ENCODE measurements at places on chromosomes 5 and 9.

GRCh38 chr9:124552273-124552605 lies 45.0 kb upstream of the NR5A1 start:
- DNase-seq, result no peak

GRCh38 chr9:116160676-116161571 lies 7.3 kb downstream of the PAPPA start:
- DNase-seq, result no peak

DNA sequence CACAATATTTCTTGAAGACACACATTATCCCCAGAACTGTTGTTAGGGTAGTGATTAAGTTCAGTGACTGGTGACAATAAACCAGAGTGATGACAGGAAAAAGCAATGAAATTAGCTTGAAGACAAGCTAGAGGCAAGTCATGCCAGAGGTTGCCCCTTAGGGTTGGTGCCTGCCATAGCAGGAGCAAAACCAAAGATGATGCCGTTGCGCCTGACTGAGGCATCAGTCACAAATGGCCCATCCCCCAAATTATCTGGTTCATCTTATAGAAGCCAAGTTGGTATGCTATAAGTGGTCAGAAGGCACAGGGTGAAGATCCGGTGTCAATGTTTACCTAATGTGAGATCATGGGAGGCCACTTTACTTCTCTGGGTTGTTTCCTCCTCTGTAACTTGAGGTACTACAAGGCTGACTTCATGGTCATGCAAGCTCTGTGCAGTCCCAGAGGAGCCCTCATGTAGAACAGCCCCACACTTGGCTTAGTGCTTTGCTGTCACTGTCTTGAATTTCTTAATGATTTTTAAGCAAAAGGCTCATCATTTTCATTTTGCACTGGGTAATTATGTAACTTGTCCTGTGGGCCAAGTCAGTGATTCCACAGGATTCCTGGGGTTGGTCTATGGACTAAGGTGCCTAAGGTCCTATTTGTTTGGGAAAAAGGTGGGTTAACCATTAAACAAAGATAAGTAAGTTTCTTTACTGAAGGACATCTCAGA lies 211.3 kb downstream of the MAN2A1 start:
- no peak for DNase-seq

- DNase-seq, result no peak
Measured at GRCh38 chr5:180338001-180338707, 15.0 kb downstream of the GFPT2 start.

DNA sequence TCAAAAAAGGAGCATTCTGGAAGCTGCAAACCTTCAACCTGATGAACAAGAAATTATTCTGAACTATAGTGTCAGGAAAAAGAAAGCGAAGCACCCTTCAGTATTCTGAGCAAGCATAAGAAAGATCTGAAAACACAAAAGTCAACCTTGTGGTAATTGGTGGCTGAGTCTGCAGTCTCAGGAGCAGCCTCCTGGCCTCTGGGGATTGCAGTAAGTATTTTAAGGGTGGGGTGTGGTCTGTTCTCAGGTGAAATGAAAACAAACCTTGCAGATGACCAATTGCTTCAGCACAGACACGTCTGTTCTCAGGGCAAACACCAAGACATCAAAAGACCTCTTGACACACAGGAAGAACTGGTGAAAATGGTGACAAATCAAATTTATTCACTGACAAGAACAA lies 147.8 kb upstream of the RAPGEF1 start:
- DNase-seq, result no peak

DNA sequence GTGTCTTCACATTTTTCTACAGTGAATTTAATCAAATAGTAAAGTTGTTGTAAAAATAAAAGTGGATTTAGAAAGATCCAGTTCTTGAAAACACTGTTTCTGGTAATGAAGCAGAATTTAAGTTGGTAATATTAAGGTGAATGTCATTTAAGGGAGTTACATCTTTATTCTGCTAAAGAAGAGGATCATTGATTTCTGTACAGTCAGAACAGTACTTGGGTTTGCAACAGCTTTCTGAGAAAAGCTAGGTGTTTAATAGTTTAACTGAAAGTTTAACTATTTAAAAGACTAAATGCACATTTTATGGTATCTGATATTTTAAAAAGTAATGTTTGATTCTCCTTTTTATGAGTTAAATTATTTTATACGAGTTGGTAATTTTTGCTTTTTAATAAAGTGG lies 60.4 kb downstream of the MTAP start:
- DNase-seq, result no peak

DNA sequence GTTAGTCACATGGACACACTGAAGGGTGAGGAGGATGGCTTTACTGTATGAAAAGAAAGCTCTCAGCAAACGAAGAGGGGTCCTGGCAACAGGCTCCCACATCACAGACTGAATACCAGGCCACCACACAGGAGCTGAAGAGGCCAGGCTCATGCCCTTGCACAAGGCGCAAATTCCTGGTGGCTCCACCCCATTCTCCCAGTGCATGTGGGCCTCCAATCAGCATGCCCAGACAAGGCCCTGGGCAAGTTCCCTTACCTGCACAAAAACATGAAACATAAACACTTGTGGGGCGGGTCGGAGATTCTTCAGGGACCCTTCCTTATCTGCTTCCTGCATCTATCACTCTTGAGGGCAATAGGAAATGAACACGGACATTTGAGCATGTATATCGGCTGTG lies 935.8 kb upstream of the EDIL3 start:
- no peak for DNase-seq

DNA sequence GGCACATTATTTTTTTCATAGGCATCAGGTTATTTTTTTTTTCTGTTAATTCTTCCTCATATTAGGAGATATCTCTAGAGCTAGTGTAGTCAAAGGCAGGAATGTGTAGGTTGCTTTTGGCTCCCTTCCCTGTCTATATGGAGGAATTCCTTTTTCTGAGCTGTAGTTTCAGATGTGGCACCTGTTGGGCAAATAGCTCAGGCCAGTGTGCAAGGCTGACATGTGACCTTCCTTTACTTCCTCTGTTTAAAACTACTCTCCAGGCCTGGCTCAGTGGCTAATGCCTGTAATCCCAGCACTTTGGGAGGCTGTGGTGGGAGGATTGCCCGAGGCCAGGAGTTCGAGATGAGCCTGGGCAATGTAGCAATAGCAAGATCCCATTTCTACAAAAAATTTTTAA lies 40.5 kb upstream of the KIAA1958 start:
- DNase-seq, result no peak

- no peak for DNase-seq
Measured at GRCh38 chr5:43855452-43855851, 252.5 kb downstream of the NNT start.

DNA sequence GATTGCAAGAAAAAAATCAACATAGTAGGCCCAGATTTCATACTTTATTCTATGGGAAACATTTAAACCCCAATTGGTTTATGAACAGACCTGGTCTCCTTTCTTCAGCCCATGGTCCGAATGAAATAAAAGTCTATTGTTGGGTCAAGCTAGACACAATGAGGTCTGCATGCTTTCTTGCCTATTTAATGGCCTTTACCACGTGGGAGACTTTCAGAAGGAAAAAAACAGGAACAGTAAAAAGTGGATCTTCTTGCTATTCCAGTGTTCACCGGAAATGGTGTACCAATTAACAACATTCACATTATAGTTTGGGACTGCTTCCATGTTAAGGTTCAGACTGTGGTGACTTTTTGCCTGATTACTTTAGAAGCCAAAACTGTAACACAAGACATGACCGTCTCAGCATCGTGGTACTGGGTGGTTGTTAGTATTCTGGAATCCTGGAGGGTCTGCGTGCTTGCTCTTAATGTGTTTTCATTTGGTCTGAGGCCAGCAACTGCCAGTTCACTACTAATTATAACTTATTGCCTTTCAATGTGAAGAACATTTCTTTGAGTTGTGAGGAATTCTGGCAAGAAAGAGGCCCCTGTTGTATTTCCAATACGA lies 85.4 kb upstream of the PRRC1 start:
- no peak for DNase-seq

DNA sequence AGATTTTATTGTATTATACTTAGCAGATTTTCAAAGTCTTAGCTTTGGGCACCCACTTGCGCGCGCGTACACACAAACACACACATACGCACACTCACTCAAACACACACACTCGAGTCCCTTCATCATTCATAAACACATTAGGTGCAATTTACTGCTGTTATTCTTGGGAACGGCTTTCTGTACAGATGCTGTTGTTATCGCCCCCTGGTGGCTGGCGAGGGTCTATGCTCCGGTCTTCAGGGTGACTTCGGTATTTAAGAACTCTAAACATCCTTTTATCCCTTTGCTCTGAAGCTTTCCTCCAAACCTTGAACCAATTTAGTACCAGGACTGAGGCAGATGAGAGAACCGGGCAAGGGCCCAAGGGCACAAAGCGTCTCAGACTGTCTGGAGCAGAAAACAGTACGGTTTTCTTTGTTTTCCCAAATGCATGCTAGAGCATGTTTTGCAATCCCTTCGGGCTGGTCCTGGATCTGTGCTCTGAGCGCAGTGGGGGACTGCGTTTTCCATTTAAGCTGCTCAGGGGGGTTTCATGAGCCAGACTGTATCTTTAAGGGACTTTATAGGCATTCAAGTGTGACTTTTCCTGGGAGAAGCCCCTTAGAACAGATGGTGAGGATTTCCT lies 1.7 kb upstream of the SLIT3 start:
- peak; percentile 28 for DNase-seq

- peak; percentile 84 for DNase-seq
Measured at GRCh38 chr9:129888293-129889121, 53.2 kb downstream of the USP20 start.

- no peak for DNase-seq
Measured at GRCh38 chr5:120140501-120140900, 323.6 kb upstream of the PRR16 start.

GRCh38 chr9:90801241-90801972 lies at the start of gene SYK:
Gene SYK (plus strand): TSS chr9:90801819. CDS start chr9:90843899, 42,080 bp downstream.
- no peak for DNase-seq

DNA sequence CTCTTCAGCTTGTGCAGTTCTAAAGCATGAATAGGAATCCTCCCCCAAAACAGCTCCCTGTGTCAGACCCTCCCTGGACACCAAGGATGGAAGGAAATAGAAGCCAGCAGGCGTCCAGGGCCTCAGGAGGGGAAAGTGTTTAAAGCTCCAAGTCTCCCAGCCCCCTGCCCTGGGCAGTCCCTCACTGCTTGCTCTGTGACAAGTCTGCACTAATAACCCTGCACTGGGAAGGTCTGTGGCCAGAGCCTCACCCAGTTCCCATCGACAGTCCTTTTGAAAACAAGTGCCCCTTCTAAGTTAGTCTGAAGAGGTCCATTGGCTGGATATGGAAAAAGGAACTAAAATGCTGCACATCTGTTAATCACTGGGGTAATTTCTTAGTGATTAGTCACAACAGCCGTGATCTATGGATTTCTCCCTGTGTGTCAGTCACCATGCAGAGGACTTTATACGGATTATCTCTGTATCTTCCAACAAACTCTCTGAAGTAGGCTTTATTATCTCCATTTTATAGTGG lies 195.3 kb downstream of the FBXL7 start:
- DNase-seq, result no peak

- no peak for DNase-seq
Measured at GRCh38 chr5:31781772-31782171, 142.8 kb downstream of the PDZD2 start.

GRCh38 chr9:120735415-120736126 lies 21.3 kb upstream of the MEGF9 start:
- DNase-seq, result no peak

DNA sequence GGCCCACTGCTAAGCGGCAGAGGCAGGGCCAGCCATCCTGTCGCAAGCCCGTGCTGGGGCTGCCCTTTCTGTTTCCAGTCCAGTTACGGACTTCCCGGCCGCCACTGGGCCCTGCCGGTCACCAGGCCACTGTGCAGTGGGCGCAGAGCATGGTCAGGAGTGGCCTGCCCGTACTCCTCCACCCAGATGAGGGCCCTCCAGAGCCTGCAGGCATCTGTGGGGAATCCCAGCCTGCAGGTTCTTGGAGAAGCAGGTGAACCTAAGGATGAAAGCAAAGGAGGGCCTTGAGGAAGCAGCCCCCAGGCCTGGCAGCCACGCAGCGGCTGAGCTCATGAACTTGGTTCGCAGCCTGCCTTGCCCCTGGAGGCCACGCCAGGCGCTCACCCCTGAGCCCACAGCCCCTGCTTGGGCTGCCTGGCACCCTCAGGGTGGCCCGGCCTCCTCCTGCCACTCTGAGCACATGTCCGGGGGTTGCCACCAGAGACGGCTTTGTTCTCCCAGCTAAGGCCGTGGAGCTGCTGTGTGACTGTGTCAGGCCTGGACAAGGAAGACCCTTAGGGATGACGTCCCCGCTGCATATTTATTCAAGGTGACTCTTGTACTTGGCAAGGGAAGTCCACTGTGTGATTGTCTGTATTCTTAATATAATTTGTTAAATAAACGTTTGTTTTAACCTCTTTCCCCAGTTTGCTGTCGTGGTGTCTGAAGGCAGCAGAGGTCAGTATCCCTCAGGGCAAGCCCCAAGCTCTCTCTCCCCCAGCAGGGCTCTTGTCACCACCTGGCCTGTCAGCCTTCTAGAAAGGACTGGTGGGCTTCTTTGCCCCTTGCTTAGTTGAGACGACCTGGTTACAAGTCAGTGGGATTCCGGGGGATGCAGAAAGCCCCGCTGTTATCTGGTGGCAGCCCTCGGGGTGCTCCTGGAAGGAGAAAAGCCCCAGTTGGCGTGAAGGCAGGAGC lies 107.1 kb upstream of the LMX1B start:
- no peak for DNase-seq
